ENCODE measurements at places on chromosomes 5 and 9.

GRCh38 chr9:16442622-16443021, 427.8 kb downstream of the BNC2 start:
- DNase-seq = peak; percentile 59

DNA sequence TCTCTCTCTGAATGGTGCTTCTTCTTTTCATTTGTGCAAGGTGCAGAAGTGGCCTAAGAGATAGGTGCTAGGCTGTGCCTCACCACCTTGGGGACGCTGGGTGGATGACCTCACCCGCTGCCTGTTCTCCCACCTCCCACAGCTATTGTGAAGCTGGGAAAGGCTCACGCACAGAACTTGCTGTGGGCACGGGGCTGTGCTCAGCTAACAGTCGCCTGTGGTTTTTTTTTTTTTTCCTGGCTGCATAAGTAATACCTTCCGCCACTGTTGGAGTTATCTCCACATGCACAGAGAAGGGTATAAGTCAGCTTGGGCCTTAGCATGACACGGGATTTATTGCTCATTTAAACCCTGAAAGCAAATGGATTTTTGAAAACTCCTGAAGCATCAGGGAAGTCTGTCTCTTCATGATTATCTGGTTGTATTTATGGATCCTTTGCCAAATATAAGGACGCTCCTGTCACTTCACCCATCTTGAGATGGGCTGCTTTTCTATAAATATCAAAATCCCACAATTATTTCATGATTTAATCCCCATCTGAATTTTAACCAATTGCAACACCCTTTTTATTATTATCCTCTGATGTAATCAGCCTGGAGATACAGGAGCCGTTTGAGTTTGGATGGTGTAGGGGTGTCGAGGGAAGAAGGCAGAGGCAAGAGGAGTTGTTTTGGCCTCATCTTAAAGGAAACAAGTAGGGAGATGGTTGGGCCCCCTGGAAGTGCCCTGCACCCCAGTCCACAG, 9.0 kb downstream of the DBH start:
- no peak for DNase-seq

DNA sequence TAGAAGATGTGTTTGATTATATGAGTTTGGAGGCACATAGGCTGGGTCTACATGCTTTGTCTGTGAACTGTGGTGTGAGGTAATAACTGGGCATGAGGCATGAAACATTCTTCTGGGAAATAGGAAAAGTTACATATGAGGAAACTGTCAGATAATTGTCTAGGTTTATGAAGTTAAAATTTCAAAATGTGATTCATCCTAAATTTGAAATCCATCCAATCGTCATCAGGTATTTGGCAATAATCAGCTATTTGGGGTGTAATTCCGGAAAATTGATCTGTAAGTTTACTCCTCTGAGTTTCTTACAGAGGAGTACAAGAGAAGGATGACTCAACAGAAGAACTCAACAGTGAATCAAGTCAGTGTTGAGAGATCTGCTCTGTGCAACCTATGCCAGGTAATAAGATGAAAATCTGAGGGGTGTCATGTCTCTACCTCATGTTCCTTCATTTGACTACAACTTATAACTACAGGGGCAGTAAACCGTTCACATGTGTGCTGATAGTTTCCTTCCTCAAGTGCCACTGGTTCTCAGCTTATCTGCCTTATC, 1171.6 kb upstream of the CDH18 start:
- no peak for DNase-seq

DNA sequence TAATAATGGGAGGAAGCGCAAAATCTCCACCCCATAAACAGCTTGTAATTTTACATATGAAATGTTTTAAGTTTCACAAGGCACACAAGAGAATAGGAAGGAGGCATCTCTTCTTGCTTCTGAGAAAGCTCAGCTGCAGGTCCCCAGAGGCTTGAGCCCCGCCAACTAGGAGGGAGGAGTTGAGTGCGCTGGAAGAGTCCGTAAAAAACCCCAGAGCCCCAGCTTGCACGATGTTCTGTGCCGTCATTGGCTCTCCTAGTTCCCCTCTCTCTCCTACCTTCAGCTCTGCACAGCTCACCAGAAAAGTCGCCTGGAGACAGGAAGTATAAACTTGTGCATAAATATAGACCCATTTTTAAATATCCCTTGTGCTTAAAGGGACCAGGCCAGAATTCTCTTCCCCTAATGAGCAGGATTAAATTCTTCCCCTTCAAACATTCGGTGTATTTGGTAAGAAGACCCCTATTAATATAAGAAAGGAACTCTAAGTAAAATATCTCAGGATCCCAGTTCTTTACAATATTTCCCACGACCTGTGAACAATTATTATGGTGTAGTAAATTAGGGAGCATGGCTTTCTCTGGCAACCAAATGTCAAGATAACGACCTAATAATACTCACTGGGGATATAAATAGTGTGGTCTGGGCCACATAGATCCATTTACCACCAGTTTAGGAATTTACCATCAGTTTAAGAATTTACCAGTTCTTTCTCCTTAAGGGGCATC, 13.7 kb downstream of the GLRX start:
- DNase-seq = no peak

- DNase-seq = no peak
These were observed 28.8 kb upstream of the TNFAIP8 start for GRCh38 chr5:119327018-119327417.

DNA sequence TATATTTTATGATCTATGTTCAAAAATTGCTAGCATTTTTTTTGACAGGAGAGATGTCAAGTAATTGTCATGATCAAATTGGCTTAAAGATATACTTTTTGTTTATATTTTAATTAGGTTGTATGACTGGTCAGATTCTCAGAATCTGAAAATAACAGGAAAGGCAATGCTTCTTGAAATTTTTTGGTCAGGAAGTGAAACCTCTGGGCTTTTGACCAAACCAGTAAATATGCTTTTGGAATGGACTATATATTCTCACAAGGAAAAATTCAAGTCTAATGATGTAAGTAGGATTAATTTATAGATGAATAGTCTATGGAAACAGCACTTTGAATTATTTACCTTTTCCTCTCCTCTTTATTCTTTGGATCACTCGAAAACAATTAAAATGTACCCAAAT, 52.3 kb downstream of the SLF1 start:
- DNase-seq = no peak
